ENCODE measurements at places on chromosomes 3 and 15.
A peak's percentile ranks its signal among the peaks of the same experiment; 100 is the strongest.

DNA sequence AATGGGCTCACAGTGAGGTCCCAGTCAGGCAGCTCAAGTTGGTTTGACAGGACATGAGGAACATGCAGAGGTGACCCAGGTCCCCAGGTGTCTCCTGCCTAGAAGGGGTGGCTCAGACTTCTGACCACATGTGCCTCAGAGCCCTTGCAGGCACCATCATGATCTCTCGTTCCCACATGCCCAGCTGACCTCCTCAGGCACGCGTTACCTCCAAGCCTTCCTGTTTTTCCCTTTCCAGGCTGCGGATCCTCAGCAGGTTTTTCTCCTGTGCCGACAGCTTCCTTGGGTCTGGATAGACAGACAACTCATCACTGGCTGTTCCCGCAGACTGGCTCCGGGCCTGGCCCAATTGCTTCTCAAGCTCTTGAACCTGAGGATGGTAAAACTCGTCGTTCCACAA, 30.4 kb downstream of the CCDC13 start:
- DNase-seq = peak; percentile 5

DNA sequence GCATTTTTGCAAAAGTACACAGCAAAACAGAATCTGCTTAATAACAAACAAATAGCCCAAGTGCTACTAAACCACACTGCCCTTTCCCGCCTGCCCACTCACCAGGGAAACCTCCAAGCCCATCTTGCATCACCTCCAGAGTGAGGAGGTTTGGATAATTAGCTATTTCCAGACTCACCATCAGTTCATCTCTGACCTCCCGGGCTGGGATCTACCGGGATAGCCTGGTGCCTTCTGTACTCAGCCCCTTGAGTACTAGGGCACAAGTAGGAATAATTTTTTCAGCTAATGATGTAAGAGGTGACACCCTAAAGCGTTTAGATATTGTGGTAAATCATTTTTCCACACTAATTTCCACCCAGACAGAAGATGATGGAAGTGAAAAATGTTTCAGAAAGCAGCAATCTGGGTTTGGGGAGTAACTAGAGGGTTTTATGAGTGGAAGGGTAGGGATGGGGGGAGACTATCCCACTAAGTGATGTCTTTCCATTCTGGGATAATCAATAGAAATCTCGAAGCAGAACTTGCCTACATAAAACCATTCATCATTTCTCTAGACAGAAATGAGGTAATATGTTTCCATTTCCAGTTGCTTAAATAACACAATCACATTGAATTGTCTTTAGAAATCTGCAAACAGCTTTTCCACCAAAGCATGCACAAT, 40.9 kb downstream of the TAFA4 start:
- no peak for DNase-seq

- DNase-seq = no peak
Measured at GRCh38 chr3:38051131-38051530, 12.1 kb downstream of the DLEC1 start.

DNA sequence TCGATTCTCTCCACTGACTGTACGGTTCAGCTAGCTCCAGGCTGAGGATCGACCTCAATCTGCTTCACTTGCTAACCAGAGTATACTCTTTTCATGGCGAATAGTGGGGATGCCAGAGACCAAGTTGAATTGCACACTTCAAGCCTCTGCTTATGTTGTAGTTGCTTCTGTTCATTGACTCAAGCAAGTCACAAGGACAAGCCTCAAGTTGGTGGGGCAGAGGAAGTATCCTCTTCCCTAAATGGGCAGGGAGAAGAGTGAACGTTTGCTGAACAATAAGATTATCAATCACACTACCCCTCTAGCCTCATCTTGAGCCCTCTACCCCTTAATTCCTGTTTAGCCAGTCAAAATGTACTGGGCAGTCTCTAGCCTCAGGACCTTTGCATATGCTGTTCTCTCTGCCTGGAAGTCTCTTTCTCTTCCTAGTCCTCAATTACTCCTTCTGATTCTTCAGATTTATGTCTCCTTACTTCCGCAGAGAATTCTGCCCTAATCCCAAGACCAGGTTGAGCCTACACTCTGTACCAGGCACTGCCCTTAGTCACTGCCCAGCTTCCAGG, 390.4 kb upstream of the PROK2 start:
- DNase-seq = no peak

DNA sequence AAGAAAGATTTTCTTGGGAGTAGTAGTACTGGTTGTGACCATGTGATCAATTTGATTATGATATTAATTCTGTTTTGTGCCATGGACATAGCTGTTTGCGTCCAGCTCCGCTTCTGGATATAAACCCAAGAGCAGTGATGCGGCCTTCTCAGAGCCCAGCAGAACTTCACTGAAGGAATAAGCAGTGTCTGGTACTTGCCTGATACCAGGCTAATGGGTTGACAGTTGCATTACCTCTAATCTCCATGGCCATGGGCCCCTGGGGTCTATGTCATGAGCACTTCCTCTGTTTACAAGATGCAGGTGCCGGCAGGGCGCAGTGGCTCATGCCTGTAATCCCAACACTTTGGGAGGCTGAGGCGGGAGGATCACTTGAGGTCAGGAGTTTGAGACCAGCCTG, 36.3 kb upstream of the RAB6B start:
- DNase-seq = no peak

- peak; percentile 3 for DNase-seq
Measured at GRCh38 chr15:69637818-69638217, 185.2 kb downstream of the RPLP1 start.

GRCh38 chr3:132553826-132554225, 43.2 kb upstream of the ACKR4 start:
- DNase-seq = no peak

- DNase-seq = peak; percentile 9
Measured at GRCh38 chr3:126015075-126015474, 46.1 kb downstream of the ROPN1B start.
